ENCODE measurements at places on chromosomes 13 and 19. TPM values are rescaled to one million over a fixed set of nuclear protein-coding genes. Genes with fewer than 3 reads are reported as not detected.

Gene PLPPR2
- 48.5 TPM for total RNA-seq

Gene HMGB1
- total RNA-seq, result 221 TPM

Gene ATP4A
- total RNA-seq, result not detected

Gene TSKS
- not detected for total RNA-seq

Gene DNAJC3
- 19.1 TPM for total RNA-seq

Gene CAPN12
- not detected for total RNA-seq
